ENCODE measurements at places on chromosomes 16 and 17. TPM values are rescaled to one million over a fixed set of nuclear protein-coding genes. Genes with fewer than 3 reads are reported as not detected.

- no peak for DNase-seq
These were observed 3.9 kb downstream of the CNTROB start for GRCh38 chr17:7935859-7936258.

DNA sequence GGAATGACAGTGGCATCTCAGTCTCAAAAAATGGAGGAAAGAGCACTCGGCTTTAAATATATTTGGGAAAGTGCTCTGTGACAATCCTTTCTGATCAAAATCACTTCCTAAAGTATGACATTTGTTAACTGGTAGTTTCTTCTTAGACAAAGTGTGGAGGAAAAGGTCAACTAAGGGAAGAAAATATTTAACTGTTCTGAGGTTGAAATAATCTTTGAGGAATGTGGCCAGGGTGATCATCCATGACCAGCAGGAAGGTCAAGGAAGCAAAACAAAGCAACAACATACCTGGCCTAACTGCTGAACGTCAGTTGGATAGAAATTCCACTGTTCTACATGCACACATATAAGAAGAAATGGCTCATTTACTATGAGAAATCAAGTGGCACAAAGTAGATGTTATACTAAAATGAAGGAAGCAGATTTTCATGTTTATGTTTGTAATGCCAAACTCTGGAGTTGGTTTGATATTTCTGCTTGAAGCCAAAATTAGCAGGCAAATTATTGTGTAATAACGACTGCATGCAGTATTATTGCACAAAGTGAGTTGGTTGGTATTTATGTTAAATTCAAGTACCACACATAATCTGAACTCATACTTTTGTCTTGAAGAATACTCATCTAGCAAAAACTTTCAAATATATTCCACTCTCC is 87.3 kb upstream of the CORO6 start:
- peak; percentile 31 for DNase-seq

DNA sequence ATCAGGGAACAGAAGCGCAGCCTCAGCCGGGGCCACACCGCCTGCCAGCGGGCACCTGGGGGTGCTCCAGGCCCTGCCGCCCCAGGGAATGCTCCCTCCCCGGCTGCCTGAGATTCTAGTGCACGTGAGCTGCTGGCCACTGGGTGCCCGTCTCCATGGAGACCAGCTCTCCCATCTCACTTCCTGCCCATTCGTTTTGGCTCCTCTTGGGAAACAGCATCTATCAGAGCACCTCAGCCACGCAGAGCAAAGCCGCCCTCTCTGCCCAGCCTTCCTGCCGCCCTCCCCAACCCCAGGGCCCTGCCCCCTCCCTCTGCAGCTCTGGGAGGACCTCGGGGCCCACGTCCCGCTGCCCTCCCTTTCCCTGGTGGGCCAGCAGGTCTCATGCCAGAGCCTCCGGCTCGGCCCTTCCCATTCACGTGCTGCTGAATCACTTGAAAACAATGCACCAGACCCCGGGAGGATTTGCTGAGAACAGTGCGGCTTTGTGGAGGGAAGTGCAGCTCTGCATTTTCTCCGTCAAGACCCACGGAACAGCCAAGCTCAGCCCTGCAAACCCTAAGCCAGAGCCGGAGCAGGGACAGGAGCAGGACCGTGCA is 19.4 kb downstream of the CEP295NL start:
- peak; percentile 45 for DNase-seq

DNA sequence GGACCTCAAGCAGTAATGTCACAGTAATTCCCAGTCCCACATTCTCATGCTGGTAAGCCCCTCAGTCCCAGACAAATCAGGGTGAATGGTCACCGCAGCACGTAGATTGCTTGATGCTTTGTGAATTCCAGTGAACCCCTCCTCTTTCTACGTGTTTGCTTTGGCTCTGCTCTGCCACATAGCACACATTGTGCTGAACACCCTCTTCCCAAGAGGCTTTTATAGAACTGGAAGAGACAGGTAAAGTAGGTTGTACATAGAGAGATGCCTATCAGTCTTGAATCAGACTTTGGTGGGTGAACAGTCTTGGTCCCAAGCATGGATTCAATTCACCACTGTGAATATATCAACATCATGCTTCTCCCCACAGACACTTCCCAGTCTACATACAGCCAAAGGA is 579 bp upstream of the KRTAP9-6 start:
- no peak for DNase-seq

DNA sequence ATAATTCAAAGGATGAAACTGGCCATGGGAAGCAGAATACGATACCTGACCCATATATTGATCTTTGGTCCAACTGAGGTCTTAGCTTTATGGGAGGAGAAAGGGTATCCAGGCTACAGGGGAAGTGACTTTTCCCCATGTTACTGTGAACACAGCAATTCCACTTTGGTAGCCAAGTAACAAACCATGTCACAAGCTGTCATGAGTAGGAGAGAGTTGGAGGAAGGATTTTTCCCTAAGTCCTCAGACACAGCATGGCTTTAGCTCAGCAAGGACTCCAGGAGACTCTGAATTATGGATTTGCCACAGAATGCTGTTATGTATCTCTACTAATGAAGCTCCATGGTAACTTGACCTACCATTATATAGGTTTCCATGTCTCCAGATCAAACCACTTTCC is 56.5 kb upstream of the GNAO1 start:
- DNase-seq: no peak

GRCh38 chr17:76688165-76688622 is 22.6 kb downstream of the MXRA7 start:
- peak; percentile 59 for DNase-seq

GRCh38 chr17:78133179-78133951 is 2.8 kb downstream of the TMC8 start:
- DNase-seq: no peak

- DNase-seq: no peak
These were observed 63.6 kb downstream of the PLCG2 start for GRCh38 chr16:81842564-81843242.

- no peak for DNase-seq
These were observed 69.7 kb downstream of the TANC2 start for GRCh38 chr17:63035695-63036094.

- no peak for DNase-seq
These were observed 123.5 kb downstream of the USP31 start for GRCh38 chr16:23025692-23026307.

DNA sequence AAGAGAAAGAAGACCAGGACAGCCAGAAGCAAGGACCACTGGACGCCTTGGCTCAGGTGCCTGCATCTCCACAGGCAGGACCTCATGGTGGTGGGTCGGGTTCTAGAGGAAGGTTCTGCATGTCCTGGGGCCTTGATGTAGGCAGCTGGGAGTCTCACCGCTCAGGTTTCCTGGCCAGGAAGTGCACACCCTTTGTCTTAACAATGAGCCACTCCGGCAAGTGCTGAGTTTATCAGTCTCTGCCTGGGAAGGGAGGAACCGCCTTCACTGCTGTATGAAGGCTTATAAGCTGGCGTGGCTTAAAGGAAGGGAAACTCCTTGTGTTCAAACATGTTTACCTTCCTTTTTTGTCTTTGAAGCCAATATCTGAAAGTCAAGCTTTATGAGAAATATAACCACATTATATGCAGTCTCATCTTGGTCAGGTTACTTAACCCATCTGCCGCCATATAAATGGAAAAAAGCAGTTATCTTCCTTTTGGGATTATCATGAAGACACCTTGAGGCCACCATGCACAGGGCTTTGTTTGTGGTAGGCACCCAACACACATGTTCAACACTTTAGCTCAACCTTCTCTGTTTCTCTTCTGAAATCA is at the start of gene ST6GALNAC1:
TSS of gene ST6GALNAC1 (minus strand) at position 205 of the 596 bp plus-strand sequence. CDS start at position 86, 119 bp downstream.
- DNase-seq: no peak

DNA sequence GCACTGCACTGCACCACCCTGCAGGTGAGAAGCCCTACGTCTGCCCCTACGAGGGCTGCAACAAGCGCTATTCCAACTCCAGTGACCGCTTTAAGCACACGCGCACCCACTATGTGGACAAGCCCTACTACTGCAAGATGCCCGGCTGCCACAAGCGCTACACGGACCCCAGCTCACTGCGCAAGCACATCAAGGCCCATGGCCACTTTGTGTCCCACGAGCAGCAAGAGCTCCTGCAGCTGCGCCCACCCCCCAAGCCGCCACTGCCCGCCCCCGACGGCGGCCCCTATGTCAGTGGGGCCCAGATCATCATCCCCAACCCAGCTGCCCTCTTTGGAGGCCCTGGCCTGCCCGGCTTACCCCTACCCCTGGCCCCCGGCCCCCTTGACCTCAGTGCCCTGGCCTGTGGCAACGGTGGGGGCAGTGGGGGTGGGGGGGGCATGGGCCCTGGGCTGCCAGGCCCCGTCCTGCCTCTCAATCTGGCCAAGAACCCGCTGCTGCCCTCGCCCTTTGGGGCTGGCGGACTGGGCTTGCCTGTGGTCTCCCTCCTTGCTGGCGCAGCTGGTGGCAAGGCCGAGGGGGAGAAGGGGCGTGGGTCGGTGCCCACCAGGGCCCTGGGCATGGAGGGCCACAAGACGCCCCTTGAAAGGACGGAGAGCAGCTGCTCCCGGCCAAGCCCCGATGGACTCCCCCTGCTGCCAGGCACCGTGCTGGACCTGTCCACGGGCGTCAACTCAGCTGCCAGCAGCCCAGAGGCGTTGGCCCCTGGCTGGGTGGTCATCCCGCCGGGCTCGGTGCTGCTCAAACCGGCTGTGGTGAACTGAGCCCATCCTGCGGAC is 14.2 kb downstream of the PAM16 start:
- DNase-seq: no peak

The RNF222 gene
- total RNA-seq: not detected

The KRT23 gene
- not detected for total RNA-seq

The GPR179 gene
- not detected for total RNA-seq

The RPL13 gene
- total RNA-seq: 5,649 TPM
